Suprapubic skin (tissue), 4 donors: ENCODE measurements at places on chromosomes 12 and 14.

DNA sequence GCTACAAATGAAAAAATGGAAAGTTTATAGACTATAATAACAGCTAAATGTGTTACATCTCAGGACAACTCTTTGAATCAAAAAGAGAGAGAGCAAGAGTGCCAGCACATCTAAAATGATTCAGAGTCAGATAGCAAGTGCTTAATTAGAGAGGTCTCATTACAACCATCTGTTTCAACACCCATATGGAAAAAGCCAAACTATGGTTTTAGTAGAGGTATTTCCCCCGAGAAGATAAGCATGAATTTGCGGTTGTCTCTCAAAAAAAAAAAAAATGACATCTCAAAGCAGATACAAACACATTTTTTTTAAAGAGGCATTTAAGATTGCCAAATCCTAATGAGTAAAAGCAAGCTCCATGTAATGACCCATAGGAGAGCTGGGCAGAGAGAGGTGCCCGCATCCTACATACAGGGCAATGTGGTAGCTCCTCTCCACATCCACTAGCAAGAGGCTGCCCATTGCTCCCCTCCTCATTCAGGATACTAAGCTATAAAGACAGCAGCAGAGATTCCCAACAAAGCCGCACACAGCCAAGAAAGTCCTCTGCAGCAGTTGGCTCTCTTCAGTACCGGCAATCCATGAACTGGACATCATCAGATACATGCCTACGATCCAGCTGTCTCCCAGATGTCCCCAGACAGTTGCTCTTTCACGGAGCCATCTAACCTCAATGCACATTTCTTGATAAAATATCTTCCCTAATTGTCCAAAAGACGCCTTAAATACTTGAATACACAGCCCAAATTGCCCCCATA, 100.4 kb downstream of the EFCAB11 start:
- DNase-seq = no peak

DNA sequence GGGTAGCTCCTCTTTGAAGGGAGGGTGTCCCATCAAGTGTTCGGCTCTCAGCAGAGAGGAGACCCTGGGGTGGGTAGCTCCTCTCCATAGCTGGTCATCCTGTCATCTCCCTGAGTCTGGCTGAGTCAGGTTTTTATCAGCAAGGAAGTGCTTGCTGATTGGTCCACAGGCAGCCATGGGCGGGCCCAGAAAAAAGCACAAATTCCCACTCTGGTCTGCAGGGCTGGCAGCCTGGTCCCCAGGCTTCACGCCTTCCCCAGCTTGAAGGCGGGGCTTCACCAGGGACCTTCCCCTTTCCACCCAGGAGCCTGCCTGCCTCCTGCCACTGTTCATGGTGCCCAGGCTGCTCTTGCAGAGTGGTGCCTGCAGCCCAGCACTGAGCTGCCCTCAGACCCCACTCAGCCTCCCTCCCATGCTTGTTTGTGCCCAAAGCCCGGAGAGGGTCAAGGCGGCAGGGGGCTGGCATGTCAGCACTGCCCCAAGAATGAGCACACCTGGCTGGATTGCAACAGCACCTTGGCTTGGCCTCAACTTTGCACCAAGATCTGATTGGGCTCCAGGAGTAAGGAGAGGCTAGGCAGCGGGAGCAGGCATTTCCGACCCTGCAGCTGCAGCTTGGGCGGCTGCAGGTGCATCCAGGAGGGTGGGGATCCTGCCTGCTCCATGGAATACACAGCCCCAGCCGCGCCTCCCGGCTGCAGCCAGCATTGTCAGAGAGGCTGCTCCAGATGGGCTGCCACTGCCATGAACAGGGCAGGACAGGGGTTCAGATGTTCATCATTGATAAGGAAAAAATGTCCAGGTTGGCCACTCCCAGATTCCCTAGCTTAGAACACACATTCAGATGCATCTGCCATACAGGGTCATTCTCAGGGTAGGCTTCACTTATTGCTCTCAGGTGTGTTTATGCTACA, 22.0 kb upstream of the WDR89 start:
- DNase-seq = no peak

- DNase-seq = no peak
These were observed 439.1 kb downstream of the FOXG1 start for GRCh38 chr14:29205658-29206057.

DNA sequence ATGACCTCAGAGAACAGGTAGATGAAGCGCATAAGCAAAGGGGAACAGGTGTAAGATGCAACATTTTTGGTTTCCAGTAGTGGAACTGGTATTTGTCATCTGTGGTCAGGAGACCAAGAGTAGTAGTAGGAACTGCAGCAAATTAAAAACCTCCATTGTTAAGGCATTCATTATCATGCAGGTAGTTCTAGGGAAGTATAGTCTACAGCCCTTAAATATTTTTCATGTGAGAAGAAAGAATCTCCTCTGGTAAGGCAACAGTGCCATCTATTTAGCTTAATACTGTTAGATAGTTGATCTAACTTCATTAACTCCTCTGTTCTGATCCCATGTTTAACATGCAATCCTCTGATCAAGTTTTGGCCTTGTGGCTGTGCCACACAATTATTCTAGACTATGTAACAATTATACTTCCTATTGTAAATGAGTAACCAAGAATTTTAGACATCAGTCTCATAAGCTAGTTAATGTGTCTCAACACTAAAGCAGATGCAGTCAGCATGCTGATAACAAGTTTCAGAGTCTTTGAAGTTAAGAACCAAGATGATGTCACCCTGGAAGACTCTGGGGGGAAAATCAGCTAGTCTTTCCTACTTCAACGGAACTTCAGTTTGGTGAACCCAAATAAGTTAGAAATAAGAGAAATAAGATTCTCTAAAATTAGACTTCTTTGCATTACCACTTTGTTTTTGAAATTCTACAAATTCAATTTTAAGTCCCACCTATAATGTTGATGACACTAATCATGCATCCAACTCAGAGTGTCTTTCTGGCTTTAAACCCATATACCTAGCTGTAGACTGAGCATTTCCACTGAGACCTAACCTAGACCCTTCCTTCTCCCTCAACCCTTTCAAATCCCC, 70.9 kb downstream of the STXBP6 start:
- DNase-seq = no peak

DNA sequence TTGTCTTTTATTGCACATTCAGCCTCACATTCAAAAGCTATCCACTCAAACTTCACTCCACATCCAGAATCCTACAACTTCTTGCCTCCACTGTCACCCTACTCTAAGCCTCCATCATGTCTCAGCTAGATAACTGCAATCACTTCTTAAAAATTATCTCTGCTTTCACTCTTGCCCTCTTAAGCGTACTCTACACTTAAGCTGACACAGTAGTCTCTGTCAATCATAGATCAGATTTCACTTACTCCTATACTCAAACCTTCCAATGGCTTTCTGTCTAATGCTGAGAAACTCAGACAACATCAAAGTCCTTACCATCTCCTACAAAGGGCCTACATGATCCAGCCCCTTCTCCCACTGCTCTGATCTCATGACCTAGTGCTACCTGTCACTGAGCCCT, 304.1 kb downstream of the ITPR2 start:
- no peak for DNase-seq

DNA sequence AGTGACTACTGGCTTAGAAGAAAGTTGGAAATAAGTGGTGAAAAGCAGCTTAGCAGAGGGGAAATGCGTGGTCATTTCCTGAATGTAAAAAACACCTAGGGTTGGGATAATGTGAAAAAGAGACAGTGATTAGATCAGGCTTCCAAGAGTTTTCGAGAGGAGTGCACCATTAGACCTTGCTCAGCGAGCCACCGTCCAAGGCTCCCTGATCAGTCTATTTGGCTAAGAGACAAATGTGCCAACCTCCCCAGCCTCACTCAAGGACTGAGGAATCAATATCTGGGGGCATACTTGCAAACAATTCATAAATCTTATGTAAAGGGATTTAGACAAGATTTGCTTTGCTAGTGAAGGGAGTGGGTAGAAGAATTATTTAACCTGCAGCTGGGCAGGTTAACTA, 594.5 kb downstream of the NRXN3 start:
- DNase-seq = no peak

DNA sequence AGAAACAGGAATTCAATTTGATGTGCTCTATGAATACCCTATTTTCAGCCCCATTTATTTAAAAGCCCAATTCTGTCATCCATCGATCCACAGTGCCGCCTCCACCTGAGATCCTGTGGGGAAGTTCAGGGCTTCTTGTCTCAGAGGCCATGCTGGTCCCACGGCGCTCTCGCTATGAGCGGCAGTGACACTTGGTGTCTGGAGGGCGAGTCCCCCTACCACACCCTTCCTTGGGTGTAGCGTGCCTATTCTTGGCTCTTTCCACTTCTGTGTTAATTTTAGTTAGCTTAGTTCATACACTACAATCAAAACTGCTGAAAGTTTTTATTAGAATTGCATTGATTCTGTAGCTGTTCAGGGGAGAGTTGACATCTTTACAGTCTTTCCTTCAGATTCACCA, 73.8 kb downstream of the DDX51 start:
- DNase-seq = no peak

DNA sequence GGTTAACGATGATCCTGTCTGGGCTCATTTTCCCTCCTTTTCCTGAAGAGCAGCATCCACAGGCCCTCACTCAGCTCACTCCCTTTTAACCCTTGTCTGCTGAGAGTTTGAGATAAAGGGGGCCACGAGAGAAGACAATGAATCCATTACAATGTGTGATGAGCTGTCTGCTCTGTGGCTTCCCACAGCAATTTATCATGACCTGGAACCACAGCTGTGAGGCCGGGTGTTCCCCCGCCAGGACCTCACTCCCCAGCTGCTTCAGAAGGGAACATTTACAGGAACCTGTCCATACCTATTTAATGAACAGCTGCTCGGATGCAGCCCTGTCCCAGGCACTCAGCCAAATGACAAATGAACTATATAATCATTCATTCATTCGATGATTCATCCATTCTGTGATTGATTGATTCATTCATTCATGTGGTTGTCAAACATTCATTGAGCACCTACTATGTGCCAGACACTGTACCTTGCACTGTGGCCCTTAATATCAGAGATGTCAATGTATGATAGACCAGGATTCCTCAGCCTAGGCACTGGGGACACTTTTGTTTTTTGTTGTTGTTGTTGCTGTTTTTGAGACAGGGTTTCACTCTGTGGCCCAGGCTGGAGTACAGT, 18.5 kb upstream of the P2RX7 start:
- no peak for DNase-seq

GRCh38 chr12:89368391-89368790, 16.1 kb upstream of the DUSP6 start:
- no peak for DNase-seq

GRCh38 chr12:92927436-92928281, 1.4 kb downstream of the EEA1 start:
- DNase-seq = no peak

- peak; percentile 79 for DNase-seq
These were observed 1.4 kb downstream of the ACTN1 start for GRCh38 chr14:68977718-68978171.

GRCh38 chr14:103499709-103500108, 22.9 kb downstream of the CKB start:
- DNase-seq = peak; percentile 54

- no peak for DNase-seq
These were observed 51.4 kb downstream of the KIF26A start for GRCh38 chr14:104189629-104190335.

- DNase-seq = no peak
These were observed 34.7 kb upstream of the FZD10 start for GRCh38 chr12:130127532-130127911.
